CD4-positive, CD25-positive, alpha-beta regulatory T cell (primary cell): ENCODE measurements at places on chromosomes 13 and 19.
A peak's percentile ranks its signal among the peaks of the same experiment; 100 is the strongest.

DNA sequence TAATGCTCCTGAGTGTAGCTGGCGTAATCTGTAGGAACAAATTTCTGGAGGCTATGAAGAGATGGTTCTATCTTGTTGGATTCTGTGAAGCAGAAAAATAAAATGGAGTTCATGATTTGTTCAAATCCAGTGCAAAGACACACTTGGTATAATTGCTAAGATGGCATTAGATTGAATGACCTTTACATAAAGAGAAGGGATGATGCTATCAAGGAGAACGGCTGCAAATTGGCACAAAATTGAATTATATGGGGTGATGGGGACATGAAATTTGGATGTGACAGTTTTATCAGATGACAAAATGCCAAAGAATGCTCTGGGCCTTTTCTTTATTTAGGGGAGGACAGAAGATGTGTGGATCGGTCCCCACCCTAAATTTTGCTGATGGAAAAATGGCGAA lies 4.0 kb downstream of the METTL21C start:
- no peak for DNase-seq

GRCh38 chr19:16039545-16039944 lies 36.8 kb upstream of the TPM4 start:
- DNase-seq = no peak

- DNase-seq = no peak
Measured at GRCh38 chr19:55481148-55481793, 3.7 kb upstream of the NAT14 start.

DNA sequence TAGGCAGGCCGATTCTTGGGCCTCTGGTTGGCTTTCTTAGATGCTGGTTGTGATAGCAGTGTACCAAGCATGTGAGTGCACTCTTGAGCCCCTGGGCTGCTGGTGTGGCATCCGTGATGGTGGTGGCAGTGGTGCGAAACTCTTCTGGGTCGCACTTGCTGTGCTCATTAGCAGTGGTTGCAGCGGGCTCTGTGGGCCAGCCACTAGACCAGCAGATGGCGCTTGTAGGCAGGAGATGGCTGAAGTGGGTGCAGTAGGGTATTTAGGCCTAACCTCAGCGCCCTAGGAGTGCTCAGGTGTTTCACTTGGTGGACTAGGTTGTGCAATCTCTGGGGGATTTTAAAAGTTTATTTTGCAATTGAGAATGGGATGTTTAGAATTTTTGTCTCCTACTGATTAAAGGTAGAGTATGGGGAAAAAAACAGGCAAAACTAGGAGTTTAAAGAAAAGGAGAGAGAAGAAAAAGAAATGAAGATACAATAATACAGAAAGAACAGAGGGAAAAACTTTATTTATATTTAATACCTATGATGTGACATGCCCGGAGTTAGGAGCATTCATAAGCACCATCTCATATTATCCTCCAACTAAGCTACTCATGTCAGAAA lies 4.3 kb upstream of the ZNF17 start:
- peak; percentile 66 for DNase-seq

DNA sequence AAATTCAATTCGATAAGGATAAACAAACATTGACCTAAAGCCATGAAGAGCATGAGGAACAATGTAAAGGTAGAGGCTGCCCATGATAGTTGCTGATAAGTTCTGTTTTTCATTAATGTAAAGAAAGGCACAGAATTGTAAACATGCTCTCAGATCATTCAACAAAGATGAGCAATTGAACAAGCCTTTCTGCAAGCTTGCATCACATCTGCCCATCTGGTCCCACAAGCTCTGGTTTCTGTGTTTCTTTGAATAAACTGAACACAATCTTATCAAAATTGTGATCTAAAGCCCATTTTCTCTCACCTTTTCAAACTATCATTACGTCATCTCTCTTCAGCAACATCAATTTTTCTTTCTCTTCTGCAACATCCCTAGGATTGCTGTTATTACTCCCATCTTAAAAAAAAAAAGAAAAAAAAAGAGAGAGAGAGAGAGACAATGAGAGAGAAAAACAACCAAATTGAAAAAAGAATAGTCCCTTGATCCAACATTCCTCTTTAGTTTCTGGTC lies 487.2 kb upstream of the GPC6 start:
- DNase-seq = no peak

DNA sequence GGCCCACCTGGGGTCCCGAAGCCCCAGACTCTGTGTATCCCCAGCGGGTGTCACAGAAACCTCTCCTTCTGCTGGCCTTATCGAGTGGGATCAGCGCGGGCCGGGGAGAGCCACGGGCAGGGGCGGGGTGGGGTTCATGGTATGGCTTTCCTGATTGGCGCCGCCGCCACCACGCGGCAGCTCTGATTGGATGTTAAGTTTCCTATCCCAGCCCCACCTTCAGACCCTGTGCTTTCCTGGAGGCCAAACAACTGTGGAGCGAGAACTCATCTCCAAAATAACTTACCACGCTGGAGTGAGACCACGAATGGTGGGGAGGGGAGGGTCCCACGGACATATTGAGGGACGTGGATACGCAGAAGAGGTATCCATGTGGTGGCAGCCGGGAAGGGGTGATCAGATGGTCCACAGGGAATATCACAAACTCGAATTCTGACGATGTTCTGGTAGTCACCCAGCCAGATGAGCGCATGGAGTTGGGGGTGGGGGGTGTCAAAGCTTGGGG lies 1.0 kb upstream of the ICAM5 start:
- DNase-seq = peak; percentile 71

DNA sequence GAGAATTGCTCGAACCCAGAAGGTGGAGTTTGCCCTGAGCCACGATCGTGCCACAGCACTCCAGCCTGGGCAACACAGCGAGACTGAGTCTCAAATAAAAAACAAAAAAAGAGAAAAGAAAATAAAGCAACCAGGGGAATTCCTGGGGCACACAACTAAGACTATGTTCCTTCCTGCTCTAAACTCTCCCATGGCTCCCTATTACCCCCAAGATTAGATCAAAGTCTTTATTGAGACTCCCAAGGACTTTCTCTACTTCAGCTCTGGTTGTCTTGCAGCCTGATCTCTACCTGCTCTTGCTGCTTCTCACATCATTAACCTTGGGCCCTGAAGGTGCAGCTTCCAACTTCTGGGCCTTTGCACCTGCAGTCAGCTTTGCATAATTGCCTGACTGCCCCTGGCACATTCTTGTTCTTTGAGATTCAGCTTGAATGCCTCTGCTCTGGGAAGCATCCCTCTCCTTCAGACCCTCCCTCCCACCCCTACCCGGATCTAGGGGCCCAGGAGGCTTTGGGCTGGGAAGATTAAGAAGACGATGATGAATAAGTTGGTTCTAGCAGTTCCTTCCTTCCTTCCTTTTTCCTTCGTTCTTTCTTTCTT lies 16.8 kb upstream of the CERS4 start:
- no peak for DNase-seq

GRCh38 chr19:14006766-14007562 lies 844 bp upstream of the RFX1 start:
- no peak for DNase-seq

- DNase-seq = no peak
Measured at GRCh38 chr13:42814868-42815267, 33.5 kb downstream of the FAM216B start.

DNA sequence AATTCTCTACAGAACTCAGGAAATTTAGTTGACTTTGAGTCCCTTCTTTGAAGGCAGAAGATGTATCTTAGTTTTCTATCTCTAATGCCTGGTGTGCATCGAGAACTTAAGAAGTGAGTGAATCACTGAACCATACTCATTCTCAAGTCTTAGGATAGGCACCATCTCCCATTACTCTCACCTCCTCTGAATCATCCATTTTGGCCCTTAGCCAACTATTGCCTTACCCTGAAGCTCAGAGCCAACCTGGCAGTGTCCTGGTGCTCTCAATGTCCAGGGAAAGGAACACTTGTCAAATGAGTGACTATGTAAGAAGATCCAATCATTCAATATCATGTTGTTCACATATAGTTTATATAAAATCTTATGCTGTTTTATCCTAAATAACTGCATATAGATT lies 146.6 kb downstream of the RGCC start:
- no peak for DNase-seq

DNA sequence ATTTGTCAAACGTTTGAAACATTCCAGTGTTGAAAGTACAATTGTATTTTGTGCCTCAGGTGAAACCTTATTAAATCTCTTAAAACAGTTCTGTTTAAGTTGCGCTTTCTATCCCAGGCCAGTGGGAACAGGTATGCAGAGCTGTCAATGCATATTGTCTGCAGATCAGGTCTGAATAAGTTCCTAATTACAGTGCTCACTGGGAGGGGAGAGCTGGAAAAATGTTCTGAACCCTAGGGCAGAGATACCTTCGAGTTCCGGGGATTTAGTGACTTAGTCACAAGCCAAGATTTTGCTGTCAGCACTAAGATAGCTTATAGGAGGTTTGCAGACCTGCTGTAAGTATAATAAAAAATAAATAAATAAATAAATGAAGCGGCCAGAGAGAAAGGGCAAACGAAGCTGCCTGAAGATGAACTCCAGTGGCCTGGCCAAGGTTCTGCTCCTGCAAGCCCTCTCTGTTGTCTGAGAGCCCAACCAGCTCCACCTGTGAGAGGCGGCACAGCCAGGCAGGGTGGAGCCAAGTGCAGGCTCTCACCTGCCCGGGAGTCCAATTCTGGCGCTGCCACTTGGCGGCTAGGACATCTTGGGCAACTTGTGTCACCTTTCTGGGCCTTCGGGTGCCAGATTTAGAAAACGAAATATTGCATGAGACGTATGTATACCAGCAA lies 97.9 kb upstream of the SLC7A1 start:
- DNase-seq = no peak

- no peak for DNase-seq
Measured at GRCh38 chr19:3187662-3188511, 2.2 kb downstream of the NCLN start.

DNA sequence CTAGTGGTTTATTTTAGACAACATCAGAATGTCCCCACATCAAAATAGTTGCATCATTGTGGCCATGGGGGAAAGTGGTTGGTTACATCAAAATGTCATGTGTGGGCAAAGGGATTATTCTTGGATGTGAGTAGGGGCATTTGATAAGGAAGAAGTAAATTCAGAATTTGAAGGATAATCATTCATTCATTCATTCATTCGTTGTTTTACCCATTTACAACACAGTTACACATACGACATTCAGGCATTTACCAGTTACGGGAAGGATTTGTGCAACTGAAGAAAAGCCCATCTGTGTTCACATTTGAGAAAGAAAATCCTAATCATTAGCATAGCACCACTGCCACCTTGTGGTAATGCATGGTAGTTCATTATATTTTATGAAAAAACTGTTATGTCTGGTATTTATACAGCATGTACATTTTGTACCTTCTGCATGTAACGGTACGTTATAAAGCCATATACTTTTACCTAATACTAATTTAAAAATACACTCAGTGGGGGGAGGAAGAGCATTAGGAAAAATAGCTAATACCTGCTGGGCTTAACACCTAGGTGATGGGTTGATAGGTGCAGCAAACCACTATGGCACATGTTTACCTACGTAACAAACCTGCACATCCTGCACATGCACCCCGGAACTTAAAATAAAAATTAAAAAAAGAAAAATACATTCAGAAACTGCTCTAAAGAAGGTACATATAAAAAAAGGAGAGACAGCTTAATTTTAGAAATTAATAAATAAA lies 62.1 kb downstream of the DGKH start:
- peak; percentile 81 for DNase-seq

- no peak for DNase-seq
Measured at GRCh38 chr19:29418201-29418600, 107.6 kb upstream of the VSTM2B start.

- no peak for DNase-seq
Measured at GRCh38 chr19:50214699-50215543, 11.5 kb downstream of the MYH14 start.

DNA sequence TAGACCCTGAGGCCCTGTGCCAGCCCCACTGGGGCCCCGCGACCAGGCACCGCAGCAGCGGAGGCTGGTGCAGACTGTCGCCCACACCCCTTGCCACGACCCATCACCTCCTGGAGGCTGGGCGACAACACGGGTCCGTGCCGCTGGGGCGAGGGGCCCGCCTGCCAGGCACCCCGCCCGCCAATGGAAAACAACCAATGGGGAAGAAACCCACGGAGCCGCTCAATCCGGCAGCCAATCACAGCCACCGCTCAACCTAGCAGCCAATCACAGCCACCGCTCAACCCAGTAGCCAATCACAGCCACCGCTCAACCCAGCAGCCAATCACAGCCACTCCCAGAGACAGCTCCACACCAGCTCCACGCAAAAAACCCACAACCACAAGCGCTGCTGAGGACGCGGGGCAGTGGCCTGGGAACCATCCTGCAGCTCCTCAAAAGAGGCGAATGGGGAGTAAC lies 29.7 kb downstream of the GPX4 start:
- DNase-seq = peak; percentile 49

GRCh38 chr13:33174931-33175330 lies 110.6 kb downstream of the STARD13 start:
- no peak for DNase-seq
